OCI-LY7 (cell line): ENCODE measurements at places on chromosomes 11 and 22.

GRCh38 chr22:32558681-32559355, 84.2 kb downstream of the FBXO7 start:
- DNase-seq: no peak

- DNase-seq: no peak
Measured at GRCh38 chr11:126137136-126137535, 74.3 kb downstream of the RPUSD4 start.

- DNase-seq: no peak
Measured at GRCh38 chr11:16587670-16588069, 150.8 kb upstream of the C11orf58 start.

GRCh38 chr22:48566741-48567140, 1260.9 kb downstream of the BRD1 start:
- no peak for DNase-seq

GRCh38 chr11:46050662-46051061, 70.6 kb downstream of the PHF21A start:
- DNase-seq: no peak

- peak; percentile 38 for DNase-seq
Measured at GRCh38 chr11:35182317-35182939, 43.5 kb downstream of the CD44 start.

- no peak for DNase-seq
Measured at GRCh38 chr11:23192256-23192655, 332.0 kb upstream of the CCDC179 start.

DNA sequence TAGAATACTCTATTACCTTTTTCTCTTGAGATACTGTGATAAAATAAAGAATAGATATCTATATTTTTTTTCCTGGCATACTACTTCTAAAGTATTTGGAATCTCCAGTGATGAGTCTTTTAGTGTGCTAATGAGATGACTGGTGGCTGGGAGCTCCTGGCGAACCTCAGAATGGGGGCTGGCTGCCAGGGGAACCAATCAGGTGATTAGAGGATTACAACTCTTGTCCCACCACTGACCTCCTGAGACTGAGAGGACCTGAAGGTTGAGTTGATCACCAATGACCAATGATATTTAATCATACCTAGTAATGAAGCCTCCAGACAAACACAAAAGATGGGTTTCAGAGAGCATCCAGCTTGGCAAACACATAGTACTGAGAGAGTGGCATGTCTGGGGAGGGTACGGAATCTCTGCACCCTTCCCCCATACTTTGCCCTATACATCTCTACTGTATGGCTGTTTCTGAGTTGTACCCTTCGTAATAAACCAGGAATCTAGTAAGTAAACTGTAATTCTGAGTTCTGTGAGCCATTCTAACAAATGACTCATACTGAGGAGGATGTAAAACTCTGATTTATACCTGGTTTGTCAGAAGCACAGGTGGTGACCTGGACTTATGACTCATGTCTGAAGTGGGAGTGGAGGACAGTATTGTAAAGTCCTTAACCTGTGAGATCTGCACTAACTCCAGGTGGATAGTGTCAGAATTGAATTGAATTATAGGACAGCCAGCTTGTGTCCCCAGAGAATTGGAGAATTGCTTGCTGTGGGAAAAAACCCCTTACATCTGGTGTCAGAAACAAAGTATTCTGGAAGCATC, 325.3 kb upstream of the LRRC4C start:
- DNase-seq: no peak

- no peak for DNase-seq
Measured at GRCh38 chr11:123168955-123169484, 26.0 kb downstream of the CLMP start.

DNA sequence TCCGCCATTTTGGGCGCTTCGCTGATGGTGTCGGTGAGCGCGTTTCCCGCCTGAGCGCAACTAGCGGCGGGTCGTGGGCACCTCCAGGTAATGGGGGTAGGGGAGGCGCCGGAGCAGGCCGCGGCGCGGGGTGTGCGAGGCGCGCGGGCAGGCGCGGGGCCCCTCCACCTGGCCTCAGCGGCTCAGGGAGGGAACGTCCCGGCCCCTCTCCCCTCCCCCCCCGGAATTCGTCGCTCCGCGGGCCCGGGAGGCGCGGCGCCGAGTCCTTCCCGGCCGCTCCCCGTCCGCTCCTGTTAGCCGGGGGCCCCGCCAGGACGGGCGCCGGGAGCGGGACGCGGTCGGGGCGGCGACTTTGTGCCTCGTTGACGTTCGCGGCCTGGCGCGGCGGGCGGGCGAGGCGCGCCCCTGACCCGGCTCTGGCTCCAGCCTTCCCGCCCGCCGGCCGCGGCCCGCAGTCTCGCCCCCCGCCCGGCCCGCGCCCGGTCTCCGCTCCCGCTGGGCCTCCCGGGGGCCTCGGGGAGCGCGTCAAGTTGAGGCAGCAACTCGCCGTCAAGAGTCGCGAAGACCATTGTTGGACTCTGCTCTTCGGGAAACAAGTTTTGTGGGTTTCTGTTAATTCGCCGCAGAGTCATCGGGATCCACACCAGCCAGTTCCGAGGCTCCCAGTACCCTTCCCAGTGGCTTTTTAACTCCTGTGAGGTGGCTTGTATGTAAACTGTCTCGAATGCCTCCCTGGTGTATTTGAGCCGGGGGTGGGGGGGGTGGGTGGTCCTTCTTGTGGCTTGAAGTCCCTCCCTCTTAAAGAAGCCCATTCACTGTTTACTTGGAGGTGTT, at the start of gene PPP6R3:
Gene PPP6R3 (plus strand): TSS at position 12 of the 834 bp plus-strand sequence. CDS start 76,913 bp downstream, outside the sequence.
- DNase-seq: peak; percentile 41

DNA sequence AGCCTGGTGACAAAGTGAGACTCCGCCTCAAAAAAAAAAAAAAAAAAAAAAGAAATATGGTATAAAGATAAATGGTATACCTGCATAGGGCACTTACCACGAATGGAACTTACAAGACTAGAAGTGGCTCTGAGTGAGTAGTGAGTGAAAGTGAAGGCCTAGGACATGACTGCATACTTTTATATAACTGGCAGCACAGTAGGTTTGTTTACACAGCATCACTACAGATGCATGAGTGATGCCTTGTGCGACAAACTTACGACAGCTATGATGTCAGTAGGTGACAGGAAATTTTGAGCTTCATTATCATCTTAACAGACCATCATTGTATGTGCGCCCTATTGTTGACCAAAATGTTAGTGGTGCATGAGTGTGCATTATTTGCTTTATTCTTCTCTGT, 17.7 kb downstream of the XRCC6 start:
- no peak for DNase-seq

DNA sequence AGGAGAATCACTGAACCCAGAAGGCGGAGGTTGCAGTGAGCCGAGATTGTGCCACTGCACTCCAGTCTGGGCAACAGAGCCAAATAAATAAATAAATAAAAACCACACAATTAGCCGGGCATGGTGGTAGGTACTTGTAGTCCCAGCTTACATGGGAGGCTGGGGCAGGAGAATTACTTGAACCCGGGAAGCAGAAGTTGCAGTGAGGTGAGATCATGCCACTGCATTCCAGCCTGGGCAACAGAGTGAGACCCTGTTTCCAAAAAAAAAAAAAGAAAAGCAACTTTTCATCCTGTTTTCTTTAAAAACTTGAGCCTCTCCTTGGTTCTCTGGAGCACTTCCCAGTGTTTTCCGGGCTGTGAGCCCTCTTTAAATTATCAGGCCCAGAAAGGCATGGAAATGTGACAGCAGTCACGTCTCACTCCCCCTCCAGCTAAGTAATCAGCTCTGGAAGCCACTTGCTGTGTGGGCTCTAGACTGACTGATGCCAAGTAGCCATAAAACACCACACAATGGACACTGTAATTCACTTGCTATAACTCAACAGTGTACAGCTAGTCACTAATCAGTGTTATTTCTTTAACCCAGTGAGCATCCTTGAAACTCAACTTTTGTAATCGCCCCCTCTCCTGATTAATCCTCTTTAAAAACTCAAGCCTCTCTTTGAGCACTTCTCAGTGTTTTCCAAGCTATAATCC, 13.0 kb upstream of the MCHR1 start:
- no peak for DNase-seq
